PC-3 (cell line): ENCODE measurements at places on chromosomes 16 and 17.

GRCh38 chr17:73444021-73444420, 132.2 kb upstream of the CDC42EP4 start:
- no peaks in the 10 kb centered on the region for H3K4me1 ChIP-seq
- no peaks in the 10 kb centered on the region for H3K36me3 ChIP-seq
- no peak for DNase-seq
- no peak overlapping the region for H3K4me3 ChIP-seq
- H3K27me3 ChIP-seq, result peaks cover 36% of the 10 kb centered on the region
- H3K27ac ChIP-seq, result no peak overlapping the region

- H3K27ac ChIP-seq, result no peak overlapping the region
- DNase-seq, result no peak
- no peaks in the 10 kb centered on the region for H3K27me3 ChIP-seq
- H3K4me1 ChIP-seq, result no peaks in the 10 kb centered on the region
These were observed 81.6 kb downstream of the SEC14L1 start for GRCh38 chr17:77222356-77222755.

- peaks cover 21% of the 10 kb centered on the region for H3K4me1 ChIP-seq
- DNase-seq, result no peak
- no peak overlapping the region for H3K4me3 ChIP-seq
- no peaks in the 10 kb centered on the region for H3K27me3 ChIP-seq
These were observed 9.7 kb upstream of the ITGB3 start for GRCh38 chr17:47243737-47244598.

- H3K36me3 ChIP-seq, result no peaks in the 10 kb centered on the region
- peaks cover 91% of the 10 kb centered on the region for H3K27me3 ChIP-seq
- H3K27ac ChIP-seq, result no peak overlapping the region
These were observed 300.7 kb upstream of the TNRC6C start for GRCh38 chr17:77657839-77658238.

DNA sequence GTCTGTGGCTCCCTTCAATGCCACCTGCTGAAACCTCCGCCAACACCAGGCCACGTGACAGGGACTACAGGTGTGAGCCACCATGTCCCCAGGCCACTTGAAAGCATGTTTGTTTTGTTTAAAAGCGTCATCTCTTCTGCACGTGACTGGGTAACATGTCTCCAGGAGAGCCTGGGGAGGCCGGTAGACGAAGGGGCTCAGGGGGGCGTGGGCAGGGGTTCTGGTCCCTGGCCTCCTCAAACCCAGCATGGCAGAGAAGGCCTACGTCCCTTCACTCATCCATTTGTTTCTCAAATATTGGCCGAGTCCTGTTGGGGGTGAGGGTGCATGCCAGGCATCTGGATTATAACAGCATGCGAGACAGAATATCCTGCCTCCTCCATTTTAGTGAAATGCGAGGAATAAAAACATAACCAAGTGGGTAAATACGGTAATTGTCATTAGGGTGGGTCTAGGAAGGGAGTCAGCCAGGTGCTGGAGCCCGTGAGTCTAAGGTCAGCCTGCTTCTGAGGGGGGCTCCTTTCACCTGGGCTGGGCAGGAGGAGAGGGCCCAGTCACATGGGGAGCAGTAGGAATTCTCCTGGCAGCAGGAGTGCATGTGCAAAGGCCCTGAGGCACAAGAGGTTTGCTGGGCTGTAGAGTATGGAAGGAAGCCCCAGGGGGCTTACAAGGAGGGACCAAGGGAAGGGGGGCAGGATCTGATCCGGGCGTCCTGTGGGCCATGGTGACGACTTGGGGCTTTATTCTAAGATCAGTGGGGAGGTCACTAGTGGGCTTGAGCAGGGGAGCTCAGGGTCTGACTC, 26.8 kb upstream of the CIBAR2 start:
- H3K4me1 ChIP-seq, result peaks cover 4% of the 10 kb centered on the region; the same call in 1 of the 2 replicates
- no peak overlapping the region for H3K4me3 ChIP-seq
- no peaks in the 10 kb centered on the region for H3K27me3 ChIP-seq
- no peak for DNase-seq

GRCh38 chr17:61686113-61686512, 95.1 kb upstream of the NACA2 start:
- DNase-seq, result no peak
- H3K27me3 ChIP-seq, result no peaks in the 10 kb centered on the region
- H3K4me3 ChIP-seq, result no peak overlapping the region
- no peak overlapping the region for H3K27ac ChIP-seq

DNA sequence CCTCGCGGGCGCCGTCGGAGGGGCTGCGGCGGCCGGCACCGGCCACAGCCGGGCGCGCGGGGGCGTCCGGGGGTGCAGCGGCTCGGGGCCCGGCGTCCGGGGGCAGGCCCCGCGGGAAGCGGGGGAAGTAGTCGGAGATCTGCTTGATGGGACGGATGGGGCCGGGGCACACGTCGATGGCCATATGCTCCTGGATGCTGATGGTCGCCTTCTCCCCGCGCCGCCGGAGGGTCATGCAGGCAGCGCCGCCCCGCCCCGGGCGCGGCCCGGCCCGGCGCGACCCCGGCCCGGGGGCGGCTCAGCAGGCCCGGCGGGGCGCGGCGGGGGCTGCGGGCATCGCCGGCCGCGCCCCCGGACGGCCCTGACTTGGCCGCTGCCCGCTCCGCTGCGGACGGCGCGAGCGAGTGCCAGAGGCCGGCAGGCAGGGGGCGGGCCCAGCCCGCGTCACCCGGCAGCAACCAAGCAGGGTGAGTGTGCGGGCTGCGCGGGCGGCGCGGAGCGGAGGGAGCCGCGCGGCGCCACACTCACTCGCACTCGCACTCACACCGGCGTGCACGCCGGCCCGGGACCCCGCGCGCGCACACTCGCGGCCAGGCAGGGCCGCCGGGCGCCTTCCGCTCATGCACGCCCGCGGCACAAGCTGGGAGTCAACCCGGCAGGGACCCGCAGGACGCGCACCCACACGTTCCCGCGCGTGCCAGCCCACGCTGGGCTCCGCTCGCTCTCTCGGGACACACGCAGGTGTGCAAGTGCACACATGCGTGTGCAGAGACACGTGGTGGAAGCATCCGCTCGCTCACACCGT, at the start of gene DOC2B:
Gene DOC2B (minus strand): TSS at position 406 of the 805 bp plus-strand sequence. CDS start 171 bp downstream, at position 235.
- DNase-seq, result peak; percentile 8
- peaks cover 10% of the 10 kb centered on the region for H3K27me3 ChIP-seq
- H3K27ac ChIP-seq, result no peak within 1 kb of the TSS
- H3K4me3 ChIP-seq, result peak within 1 kb of the TSS; percentile 38; the same call in 1 of the 2 replicates
- H3K36me3 ChIP-seq, result no peaks in the 10 kb centered on the region

DNA sequence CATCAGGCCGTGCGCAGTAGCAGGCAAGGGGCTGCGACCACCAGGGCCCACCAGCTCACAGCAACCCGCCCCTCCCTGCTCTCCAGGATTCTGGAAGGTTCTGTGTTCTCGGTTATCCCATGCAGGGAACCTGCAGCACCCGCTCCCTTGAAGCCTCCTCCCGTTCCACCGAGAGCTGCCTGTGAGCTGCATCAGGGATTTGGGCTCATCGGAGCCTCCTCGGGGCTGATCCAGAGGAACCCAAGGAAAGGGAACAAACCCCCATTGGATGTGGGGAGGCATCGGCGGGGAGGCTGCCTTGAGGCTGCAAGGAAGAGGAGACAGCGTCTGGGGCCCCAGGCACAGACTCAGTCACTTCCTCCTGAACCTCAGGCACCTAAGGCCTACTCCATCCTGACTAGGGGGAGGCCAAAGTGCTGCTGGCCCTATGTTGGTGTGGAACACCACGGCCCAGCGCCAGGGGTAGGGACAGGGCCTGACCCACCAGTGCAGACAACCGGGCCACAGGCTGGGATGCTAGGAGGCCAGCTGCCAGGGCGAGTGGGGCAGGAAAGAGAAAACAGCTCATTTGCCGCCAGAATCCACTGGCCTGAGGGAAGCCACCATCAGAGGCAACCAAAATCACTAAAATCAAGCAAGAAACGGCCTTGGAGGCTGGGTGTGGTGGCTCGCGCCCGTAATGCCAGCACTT, 14.4 kb upstream of the LGALS3BP start:
- H3K36me3 ChIP-seq, result peaks cover 74% of the 10 kb centered on the region
- H3K4me1 ChIP-seq, result peaks cover 39% of the 10 kb centered on the region
- no peaks in the 10 kb centered on the region for H3K27me3 ChIP-seq
- no peak for DNase-seq
- no peak overlapping the region for H3K27ac ChIP-seq

DNA sequence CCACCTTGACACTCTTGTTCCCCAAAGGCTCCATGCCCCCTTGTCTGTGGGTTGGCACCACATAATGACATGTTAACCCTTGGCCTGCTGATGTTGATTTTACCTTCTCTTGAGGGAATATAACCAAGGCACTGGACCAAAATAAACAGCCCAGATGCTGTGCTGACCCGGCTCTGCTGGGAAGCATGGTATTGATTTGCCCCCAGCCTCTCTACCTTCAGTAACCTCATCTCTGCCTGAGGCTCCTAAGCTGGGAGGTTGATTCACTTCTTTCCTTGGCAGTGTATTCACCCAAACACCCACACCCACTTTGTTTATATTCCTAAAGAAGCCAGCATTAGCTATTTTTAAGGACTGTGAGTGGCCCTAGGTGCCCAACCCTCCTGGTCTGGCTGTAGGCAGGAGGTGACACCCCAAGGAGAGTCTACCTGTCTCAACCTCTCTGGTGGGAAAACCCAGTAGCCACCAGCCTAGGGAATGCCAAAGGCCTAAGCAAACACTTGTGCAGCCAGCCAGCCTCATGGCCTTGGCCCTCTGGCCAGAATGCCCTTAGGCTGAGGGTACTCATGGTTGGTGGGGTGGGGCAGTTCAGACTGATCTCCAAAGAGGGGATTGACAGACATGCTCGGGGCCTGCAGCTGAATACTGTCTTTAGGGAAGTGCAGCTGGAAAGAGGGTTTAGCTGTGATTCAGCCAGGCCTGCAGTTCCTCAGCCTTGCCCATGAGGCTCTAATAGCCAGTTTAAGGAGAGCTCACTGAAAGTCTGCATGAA, 42.7 kb downstream of the GNAO1 start:
- H3K4me1 ChIP-seq, result no peaks in the 10 kb centered on the region
- no peak for DNase-seq
- H3K27ac ChIP-seq, result no peak overlapping the region
- peaks cover 17% of the 10 kb centered on the region for H3K27me3 ChIP-seq
- H3K4me3 ChIP-seq, result no peak overlapping the region
